ENCODE measurements at places on chromosomes 5 and 9.

DNA sequence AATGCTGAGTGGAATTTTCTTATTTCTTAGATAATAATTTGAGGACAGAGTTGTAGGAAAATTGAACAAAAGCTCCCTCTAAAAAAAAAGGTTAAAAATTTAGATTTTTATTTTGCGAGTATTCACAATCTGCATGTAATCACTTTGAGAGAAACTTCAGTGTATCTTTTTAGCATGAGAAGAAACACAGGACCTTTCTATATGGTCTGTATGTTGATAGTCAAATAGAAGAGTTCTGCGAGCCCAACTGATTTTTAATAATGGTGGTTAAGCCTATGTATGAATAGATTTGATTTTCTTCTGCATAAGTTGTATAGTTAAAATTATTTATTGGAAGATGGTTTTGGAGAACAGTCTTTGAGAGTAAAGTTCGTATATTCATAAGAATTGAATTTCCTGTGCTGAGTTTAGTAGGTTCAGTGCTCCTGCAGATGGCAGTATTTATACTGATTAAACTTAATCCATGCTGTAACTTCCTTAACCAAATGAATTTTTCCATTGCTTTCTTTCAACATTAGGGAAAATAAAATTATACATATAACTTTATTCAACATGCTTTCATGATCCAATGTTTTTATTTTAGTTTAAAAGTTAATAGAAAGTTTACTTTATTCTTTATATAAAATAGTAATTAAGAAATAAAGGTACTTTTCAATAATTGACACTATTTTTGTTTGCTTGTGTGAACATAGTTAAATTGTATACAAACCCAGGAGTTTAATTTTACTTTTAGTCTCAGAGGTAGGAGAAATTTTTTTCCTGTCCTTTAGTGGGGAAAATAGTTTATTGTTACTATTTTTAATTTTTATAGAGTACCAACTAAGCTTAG is 19.6 kb downstream of the TCERG1 start:
- DNase-seq: no peak

- no peak for DNase-seq
These were observed 283.9 kb downstream of the SPOCK1 start for GRCh38 chr5:137215261-137215660.

DNA sequence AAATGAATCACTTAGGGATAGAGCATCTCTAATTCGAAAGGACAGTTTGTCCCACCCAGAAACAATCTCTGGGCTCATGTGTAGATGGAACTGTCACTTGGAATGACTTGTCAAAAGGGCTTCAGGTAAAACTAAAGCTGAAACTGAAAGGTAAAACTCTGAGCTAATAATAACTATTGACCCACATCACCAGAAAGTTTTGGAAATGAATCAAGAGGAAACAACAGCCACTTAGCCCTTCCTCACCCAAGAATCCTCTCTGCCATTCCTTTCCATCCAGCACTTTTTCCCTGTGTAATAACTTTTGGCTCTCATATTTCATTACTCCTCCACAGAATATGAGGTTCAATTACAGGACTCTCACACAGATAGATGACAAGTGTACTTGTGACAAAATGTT is 14.0 kb upstream of the GLRX start:
- no peak for DNase-seq

DNA sequence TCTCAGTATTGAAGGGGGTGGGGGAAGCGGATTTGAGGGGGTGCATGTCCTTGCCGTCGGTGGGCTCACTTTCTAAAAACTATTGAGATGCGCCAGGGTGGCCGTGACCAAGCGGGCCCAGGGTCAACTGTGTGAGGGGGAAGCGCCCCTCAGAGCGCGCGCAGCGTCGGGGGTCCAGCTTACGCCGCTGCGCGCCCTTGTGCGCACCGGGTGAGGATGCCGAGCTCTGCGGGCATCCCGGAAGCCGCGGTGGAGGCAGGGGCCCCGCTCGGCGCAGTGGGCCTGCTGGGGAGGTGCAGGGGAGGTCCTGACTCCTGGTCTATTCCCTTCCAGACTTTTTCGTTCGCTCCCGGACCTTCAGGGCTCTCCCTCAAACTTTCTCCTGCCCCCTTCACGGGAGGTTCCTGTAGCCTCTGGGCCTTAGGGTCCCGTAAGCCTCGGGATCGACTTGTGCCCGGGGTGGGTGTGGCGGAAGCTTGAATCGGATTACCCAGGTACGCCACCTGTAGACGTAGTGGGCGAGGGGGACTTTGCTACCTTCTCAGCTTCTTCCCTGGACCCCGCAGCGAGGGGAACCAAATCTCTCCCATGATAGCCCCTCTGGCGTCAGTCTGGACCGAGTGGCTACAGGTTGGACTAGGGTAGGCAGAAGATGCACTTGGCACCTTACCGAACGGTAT is 2.5 kb upstream of the PRDM6 start:
- no peak for DNase-seq

DNA sequence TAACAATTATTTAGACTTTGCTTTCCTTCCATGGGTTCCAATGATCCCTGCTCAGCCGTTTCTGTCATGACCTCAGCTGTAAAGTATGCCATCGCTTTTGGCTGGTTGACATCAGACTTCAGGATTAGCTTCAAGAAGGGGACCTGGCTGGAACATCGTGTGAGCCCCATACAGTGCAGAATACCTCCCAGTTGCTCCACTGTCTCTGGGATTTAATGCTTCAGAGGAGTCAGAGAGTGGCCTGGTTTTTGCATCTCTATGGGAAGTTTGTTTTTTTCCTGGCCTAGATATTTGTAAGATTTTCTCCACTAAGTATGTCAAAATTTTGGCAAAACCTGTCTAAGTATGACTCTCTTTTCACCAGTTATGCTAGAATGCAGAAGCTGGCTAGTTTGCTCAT is 216.9 kb downstream of the GABBR2 start:
- no peak for DNase-seq

DNA sequence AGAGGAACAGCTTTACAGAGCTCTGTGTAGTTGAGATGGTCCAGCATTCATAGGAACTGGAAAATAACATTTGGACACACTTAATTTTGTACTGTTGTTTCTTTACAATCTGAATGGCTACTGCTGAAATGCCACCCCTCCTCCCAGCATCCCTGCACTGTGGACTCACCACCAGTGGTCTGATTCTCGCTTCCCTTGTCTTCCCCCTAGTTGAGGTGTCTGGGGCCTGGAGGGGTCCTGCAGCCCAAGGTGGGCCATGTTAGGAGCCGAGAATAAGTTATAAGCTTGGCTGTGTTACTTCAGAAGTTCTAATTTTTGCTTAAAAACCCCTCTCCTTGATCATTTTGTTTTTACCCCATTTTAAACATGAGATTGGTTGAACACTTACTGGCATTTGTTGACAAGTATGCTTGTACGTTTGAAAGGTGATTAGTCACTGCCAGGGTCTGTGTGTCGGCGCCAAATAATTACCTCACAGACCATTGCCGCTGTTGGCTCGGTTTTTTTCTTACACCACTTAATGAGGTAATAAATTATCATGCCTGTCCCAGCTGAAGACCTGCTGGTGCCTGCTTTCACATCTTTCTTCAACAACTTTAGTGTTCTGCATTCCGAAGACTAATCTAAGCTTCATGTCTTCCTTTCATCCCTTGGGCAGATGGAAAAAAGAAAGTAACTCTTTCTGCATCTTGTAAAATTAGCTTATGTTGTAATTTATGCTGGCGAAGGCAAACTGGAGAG is 65.8 kb downstream of the MCCC2 start:
- DNase-seq: no peak

GRCh38 chr5:151248651-151249050 is 4.3 kb upstream of the GM2A start:
- DNase-seq: no peak

DNA sequence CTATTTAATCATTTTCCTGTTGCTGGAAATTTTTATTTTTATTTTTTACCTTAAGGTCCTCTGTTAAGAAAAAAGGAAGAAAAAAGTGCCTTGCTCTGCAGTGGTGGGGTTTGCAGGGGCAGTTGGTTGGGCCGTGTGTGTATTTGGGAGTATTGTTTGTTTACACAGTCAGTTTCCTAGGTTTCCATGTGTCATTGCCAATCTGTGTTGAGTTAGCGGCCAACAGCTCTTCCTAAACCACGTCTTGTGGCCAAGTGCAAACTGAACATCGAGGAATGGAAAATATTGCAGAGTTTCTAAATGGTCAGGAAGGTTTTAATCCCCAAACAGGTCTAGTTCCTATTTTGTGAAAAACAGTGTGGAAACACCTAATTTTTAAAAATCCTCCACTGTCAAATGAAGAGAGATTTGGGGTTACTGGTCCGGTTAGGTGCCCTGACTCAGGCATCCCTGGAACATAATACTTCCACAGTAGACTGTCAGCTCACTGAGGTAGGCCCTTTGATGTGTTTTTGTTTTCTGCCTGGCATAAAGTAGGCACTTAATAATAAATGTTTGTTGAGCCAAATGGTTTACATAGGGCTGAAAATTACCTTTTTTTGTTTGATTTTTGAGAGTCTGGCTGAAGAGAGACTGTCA is 37.0 kb downstream of the MAMDC2 start:
- no peak for DNase-seq

GRCh38 chr5:121313886-121314285 is 537.8 kb upstream of the FTMT start:
- DNase-seq: no peak

DNA sequence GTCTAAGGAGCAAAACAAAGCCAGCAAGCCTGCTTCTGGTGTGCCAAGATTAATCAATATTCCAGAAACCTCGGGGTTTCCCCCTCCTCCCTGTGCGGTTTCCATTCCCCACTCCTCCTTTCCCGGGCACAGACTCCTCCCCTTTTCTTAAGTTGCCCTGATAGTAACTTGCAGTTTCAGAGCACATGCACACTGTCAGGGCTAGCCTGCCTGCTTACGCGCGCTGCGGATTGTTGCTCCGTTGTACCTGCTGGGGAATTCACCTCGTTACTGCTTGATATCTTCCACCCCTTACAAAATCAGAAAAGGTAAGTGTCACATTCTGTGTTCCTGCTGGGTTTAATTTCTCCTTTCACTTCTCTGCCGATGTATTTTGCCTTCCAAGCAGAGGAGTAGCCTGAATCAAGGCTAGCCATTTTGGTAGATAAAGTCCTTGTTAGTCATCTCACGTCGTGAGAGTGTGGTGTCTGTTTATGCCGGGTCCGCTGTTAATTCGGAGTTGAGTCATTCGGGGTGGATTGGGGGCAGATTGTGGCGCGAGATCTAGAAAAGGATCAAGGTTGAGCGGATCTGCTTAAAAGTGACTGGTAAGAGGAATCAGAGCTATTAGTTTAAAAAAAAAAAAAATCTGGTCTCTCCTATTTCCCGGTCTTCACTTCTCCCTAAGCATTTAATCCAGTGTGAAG is at the start of gene SLC1A3:
TSS of gene SLC1A3 (plus strand) at position 179 of the 686 bp plus-strand sequence. CDS start 1,818 bp downstream, outside the sequence.
- no peak for DNase-seq

DNA sequence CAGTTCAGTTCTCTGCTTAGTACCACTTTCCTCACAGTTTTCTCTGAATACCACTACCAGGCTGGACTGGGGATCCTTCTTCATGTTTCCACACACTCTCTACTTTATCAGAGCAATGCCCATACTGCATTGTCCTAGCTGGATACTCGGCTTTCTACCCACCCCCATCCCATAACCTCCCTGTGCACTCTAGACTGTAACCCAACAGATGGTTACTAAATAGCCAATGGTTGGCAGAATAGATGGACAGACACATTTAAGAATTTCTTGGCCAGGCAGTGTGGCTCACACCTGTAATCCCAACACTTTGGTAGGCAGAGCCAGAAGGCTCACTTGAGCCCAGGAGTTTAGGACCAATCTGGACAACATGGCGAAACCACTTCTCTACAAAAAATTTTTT is 22.8 kb downstream of the CDK5RAP2 start:
- DNase-seq: no peak

DNA sequence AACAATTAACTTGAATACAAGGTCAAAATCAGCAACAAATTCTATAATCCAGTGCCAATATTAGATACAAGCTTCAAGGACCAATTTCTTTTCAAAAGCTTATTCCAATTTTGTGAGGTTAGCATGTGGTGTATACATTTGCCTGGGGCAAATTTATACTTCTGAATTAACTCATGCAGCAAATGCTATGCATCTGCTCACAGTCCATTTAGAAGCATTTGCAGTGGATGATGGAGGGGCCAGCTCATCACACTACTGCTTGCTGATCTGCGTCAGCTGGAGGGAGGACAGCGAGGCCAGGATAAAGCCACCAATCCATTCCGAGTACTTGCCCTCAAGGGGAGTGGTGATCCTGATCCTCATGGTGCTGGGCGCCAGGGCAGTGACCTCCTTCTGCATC is 474.3 kb upstream of the KIF2A start:
- DNase-seq: no peak

DNA sequence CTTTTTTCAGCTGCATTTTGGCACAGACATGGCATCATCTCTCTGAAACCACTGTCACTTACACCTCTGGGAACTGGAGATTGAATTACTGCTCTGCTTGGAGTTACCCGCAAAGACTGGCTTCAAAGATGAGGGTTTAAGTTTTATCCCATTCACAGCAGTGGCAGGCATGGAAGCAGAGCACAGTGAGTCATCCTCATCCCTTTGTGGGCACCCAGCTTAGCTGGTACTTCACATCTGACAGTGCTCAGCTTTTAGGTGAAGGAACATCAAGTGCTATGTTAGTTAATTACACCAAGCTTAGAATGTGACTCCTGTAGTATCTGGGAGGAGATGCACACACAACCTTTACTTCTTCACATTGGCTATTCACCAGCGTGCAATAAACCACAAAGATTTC is 24.8 kb upstream of the ALDH1A1 start:
- no peak for DNase-seq

DNA sequence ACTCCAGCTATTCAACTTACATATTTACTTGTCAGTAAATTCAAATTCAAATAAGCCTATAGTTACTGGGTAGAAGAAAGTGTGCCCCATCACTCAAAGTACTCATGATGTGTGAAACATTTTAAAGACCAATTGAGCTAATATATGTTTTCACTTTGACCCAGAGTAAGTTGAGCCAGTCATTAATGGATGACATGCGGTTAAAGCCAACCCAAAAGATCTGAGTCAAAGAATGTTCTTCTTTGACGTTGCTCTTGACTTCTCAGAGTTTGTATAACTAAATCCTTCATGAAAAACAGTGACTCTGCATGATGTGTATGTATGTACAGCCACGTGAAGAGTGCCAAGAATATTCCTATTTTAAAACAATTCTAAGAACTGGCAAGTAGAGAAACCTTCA is 237.4 kb downstream of the NR2F1-AS1 start:
- no peak for DNase-seq
